ENCODE measurements at places on chromosomes 3 and 15.
A peak's percentile ranks its signal among the peaks of the same experiment; 100 is the strongest.

DNA sequence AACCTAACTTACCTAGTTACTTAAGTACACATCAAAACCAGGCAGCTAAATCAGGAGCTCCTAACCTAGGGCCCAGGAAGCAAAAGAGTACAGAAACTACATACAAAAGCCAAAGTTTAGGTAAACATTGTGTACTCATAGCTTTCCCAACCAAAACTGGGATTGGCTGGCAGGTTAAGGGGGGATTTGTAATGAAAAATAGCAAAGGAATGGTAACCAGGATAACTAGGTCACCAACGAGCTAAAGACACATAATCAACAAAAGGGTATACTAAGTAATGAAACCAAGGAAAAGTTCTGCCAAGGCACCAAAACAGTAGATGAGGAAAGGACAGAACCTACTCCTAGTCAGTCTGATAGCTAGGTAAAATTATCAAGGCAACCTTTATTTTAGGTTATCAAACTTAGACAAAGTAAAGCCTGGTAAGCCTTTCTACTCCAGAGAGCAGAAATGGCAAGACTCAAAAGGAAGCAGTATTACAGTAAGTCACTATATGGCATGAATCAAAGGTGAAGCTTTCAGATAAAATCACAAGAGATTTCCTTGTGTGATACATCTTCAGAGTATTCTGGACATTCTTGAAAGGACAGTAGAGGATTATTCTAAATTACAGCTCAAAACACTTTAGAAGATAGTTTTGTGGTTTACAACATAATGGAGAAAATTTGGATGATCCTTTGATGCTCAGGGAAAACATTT, 10.2 kb downstream of the TRA2B start:
- peak; percentile 34 for DNase-seq

- DNase-seq = peak; percentile 95
These were observed 68.8 kb downstream of the CTNNB1 start for GRCh38 chr3:41267975-41268640.

DNA sequence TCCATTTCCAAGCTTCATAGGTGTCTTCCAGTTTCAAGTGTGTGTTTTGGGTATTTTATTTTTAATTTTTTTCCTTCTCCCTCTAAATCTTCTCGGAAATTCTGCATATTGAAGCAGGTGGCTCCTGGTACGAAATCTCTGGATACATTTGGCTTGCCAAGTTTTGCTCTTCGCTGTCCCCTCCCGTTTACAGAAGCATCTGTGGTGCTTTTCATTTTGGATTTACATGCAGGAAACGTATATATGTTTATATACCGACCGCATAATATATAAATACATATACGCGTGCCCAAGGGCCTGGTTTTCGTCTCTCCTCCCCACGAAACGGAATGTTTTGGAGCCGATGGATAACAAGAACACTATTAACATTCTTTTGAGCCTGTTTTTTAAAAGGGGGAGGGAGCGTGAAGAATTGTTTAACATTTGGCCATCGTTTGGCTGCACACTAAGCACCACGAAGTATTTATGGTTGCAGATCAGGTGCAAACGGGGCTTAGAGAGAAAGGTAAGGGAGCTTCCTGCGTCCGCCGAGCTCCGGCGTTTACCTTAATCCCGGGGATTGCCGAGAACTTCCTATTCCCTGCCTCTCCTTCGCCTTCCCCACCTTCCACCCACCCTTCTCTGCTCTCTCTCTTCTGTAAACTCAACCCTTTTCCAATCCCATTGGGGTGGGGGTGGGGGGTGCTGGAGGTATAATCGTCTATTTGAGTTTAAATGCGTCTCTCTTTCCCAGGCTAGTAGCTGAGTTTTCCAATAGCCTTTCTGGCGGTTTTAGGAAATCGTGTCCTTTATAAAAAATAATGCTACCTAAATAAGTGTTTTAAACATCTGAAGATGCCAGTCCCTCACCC, 1.1 kb upstream of the NLGN1 start:
- peak; percentile 25 for DNase-seq

- DNase-seq = peak; percentile 16
These were observed 38.4 kb upstream of the GALNT15 start for GRCh38 chr3:16136055-16136454.

DNA sequence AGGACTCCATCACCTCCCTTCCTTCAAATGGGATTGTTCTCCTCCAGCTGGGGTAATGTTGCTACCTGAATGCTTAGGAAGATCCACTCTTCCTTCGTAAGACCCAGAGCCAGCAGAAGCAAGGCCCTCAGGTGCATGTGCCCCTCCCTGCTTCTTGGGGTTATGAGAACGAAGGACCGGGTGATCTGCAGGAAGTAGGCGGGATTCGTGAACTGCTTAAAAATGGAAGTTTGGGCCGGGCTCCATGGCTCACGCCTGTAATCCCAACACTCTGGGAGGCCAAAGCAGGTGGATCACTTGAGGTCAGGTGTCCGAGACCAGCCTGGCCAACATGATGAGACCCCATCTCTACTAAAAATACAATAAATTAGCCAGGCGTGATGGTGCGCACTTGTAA, 8.0 kb downstream of the TLR9 start:
- DNase-seq = no peak

GRCh38 chr3:152672320-152672649, 162.6 kb upstream of the P2RY1 start:
- DNase-seq = no peak

GRCh38 chr15:33330931-33331330, 20.2 kb downstream of the RYR3 start:
- no peak for DNase-seq
